ENCODE measurements at places on chromosomes 2 and 18.

- DNase-seq = no peak
Observed at GRCh38 chr2:165877565-165878550, 75.7 kb downstream of the TTC21B start.

DNA sequence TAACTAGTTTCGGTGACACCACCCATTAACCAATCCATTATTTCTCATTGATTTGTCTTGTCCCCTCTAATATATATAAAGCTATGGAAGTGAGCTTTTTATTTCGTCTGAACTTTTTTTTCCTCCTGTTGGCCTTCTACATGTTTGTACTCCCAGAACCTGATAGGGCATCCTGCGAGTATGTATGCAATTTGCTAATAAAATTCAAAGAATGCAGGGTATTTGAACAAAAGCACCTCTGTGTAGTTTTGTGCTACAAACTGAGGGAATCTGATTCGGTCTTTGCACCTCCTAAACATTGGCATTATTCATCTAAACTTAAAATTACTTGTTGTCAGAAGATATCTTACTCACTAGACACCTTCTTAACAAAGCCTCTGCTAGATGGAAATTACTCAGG, 242.9 kb upstream of the TMEFF2 start:
- no peak for DNase-seq

DNA sequence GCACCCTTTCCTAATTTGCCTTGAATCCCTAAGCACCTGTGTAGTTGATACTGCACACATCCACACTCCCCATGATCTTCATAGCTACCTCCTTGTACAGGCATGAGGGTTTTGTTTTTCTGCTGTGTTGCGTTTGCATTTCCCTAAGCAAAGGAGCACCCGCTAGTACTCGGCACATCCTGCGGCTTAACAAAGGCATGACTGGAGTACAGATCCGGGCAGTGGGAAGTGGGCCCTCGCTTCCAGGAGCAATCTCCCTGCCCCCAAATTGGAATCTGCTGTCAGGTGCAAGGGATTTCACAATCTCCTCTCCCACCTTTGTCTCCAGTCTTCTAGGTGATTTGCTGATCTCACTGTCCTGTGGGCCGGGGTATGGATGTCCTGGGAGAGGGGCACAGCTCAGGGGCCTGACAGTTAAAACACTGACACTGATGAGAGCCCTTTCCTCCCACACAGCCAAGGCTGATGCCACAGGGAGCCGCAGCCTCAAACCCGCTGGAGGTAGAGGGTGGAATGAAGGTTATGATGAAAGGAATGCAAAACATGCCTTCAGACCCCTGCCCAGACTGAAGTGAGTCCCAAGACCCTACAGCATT, 98.7 kb upstream of the THOC1 start:
- DNase-seq = no peak

GRCh38 chr2:12259493-12259892, 457.2 kb upstream of the TRIB2 start:
- no peak for DNase-seq

GRCh38 chr18:74367905-74368304, 52.3 kb downstream of the C18orf63 start:
- no peak for DNase-seq

- no peak for DNase-seq
Observed at GRCh38 chr18:57008001-57008686, 138.7 kb upstream of the BOD1L2 start.
